ENCODE measurements at places on chromosomes 4 and X.

DNA sequence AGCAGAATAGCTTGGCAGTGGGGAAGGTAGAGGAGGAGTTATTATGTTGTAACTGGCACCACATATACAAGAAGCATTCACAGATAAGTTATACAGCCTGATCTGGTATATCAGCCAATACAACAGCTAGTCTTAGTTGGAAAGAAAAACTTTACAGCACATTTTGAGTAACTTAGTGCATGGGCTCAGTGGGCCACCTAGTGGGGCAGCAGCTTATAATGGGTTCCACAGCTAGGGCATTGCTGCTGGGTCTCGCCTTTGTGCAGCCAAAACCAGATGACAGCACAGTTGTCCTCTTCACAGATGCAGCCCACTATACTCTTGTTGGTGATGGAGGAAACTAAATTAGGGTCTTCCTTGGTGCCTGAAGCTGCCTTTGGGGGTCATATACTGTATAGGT lies 448.1 kb upstream of the RASGEF1B start:
- no peak for DNase-seq

GRCh38 chr4:136670265-136670664 lies 862.0 kb downstream of the PCDH18 start:
- no peak for DNase-seq

DNA sequence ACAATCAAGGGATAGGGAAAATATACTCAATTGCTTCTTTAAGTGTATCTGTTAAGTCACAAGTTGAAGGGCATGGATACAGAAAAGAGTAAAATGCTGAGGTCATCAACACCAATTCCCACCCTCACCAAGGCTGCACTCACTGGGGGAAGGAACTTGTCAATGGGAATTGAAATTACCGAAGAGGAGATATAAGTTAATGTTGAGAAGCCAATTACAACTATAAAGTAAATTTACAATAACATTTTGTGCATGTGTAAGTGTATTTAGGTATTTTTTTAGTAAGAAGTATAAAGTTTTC lies 255.1 kb upstream of the KCNIP4 start:
- DNase-seq = no peak

- DNase-seq = no peak
These were observed 581.4 kb downstream of the RAB28 start for GRCh38 chr4:12902735-12903134.

GRCh38 chr4:122963216-122963615 lies 40.8 kb upstream of the NUDT6 start:
- DNase-seq = no peak

- no peak for DNase-seq
These were observed 85.1 kb upstream of the SHOX start for GRCh38 chrX:545452-545885.

DNA sequence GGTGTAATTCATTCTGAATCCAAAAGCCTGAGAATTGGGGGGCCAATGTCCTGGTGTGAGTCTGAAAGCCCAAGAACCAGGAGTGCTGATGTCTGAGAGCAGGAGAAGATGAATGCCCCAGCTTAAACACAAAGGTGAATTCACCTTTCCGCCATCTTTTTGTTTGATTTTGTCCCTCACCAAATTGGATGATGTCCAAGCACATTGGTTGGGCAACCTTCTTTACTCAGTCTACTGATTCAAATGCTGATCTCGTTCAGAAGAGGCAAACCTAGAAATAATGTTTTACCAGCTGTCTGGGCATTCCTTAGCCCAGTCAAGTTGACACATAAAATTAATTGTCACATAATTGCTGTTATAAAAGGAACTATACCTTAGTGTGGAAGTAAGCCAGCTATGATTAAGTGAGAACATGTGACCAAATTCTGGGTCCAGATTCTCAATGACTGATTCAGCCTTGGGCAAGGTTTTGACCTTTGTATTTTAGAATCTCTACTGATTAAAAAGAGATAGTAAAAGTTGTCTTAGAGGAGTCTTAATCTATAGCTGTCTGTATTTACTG lies 34.5 kb upstream of the SLC4A4 start:
- no peak for DNase-seq

DNA sequence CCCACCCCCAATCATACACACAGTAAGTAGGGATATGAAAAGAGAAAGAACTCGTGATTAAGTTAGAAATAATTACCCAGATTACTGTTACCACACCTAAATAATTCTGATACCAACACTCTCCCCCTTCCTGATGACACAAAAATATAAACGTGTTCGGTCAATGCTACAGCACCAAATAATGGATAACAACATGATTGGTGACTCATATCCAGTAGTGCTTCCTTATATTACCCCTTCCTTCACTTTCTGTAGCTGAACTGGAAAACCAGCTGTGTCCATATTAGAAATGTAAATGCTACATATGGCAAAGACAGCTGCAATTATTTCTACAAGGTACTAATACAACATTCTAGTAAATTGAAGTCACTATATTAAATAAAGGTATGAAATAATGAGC lies 20.8 kb downstream of the EIF4E start:
- no peak for DNase-seq

DNA sequence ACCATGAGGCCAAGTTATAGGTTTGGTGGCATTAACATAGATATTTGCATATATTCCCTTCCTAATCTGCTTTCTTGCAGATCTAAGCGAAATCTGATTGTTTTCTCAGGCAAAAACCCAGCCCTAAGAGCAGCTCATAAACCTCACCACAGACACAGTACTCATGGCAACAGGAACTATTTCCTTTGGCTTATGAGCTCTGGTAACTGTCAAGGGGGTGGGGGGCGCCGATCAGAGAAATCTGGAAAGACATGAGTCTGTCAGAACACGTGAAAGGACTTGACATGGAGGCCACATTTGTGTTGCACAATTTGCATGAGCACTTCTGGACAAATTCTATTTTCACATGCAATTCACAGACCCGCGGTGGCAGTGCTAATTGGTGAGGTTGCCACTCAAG lies 83.7 kb downstream of the MGST2 start:
- no peak for DNase-seq

- no peak for DNase-seq
These were observed 48.9 kb upstream of the GRID2 start for GRCh38 chr4:92254767-92255442.

- peak; percentile 63 for DNase-seq
These were observed 679.9 kb downstream of the RPA4 start for GRCh38 chrX:97563531-97564133.

- DNase-seq = peak; percentile 22
These were observed 5.1 kb downstream of the MECP2 start for GRCh38 chrX:154092371-154092770.

DNA sequence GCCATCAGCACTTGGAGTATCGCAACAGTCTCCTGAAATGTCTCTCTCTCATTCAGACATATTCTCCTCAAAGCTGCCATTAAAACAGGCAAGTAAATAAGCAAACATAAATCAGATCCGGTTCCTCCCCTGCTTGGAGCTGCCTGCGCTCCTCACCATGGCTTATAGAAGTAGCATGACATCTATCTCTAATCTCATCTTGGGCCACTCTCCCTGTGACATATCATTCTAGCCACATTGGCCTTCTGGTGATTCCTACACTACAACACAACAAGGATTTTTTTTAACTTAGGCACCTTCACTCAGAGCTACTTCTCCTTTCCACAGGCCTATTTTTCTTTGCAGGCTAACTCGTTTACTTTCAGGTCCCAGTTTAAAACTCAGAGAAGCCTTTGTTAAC lies 387.9 kb downstream of the ARHGAP24 start:
- no peak for DNase-seq

DNA sequence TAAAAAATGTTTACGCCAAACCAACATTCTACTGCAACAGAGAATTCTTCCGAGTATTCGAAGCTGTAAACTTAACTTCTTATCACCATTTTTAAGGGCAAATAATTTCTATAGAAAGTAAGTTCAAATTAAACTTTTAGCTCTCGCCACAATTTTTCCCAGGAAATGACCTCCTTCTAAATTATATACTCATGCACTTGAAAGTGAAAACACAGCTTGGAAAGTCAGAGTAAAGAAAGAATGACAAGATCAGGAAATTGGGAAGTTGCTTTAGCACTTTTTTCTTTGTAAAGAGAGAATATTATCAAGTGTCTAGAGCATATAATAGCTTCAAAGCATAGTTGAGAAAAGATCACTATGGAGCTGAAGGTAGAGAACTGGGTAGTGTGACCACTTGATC lies 1.2 kb downstream of the CYBB start:
- DNase-seq = no peak

DNA sequence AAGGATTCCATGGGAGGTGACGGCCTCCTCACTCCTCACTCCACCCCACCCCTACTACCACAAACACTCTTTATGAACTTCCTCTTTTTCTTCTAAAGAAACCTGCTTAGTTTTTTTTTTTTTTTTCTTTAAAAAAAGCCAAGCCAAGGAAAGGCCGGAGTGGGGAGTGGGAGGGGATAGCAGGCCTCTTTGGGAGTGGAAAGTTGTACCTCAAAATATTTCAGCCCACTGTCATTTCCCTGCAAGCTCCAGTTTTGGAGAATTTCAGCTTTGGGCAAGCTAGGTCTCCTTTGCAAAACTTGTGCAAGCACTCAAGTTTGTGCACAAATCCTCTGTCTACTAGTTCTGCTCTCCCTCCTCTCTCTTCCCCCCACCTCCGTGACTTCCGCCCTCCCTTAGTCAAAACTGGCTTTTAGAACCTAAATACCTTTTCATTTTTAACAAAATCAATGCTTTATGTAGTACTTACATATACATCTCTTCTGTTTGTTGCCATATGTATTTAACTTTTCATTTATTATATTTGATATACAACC lies 512 bp upstream of the ANTXR2 start:
- DNase-seq = peak; percentile 34

DNA sequence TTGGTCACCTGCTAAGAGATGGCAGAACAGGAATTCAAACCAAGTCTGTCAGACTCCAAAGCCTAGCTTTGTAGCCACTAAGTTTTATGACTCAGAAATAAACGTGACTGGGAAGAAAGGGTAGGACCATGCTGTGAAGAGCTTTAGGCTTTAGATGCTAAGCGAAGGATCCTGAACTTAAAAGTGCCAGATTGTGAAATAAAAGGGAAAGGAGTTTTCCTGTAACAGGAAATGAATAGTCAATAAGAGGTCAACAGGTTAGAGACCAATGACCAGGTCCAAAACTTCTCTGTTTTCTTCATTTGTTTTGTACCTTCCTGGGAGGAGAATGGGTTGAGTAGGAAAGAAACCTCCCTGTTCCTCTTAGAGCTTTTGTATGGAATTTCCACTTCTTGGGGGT lies 98.8 kb upstream of the EOLA2 start:
- DNase-seq = no peak

GRCh38 chr4:90994851-90995574 lies 867.8 kb downstream of the CCSER1 start:
- no peak for DNase-seq

DNA sequence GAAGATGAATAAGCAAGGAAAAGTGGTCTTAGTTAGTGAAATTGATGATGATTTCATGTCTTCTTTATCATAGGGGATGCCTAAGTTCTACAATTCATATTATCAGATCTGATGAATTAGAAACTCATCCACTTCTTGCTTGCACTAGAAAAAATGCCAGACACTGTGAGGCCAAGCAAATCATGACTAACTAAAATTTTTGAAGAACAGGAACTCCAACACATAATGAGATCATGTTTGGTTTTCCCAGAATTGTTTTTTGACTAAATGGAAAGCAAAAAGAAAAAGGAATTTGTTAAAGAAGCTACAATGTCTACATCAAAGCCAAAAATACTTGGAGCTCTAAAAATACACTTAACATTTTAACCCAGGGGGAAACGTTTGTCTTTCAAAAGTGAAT lies 120.4 kb downstream of the ARSF start:
- no peak for DNase-seq

DNA sequence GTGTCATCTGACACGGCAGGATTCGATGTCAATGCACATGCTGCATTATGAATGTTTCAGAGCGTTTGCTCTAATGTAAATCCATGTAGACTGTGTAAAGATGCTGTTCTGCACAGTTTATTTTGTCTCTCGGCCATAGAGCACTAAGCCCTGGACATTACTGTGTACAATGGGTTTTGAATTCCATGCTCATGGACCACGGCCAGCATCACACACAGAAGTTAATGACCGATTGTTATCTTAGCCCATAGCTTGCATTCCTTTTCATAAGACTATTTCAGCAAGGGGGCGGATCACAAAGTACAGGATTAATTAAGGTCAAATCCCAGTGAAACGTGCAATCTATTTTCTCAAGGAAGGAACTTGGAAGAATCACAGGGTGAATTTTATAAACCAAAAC lies 286.1 kb upstream of the TENM3 start:
- DNase-seq = no peak

- DNase-seq = no peak
These were observed 116.7 kb upstream of the STOX2 start for GRCh38 chr4:183788308-183788905.

DNA sequence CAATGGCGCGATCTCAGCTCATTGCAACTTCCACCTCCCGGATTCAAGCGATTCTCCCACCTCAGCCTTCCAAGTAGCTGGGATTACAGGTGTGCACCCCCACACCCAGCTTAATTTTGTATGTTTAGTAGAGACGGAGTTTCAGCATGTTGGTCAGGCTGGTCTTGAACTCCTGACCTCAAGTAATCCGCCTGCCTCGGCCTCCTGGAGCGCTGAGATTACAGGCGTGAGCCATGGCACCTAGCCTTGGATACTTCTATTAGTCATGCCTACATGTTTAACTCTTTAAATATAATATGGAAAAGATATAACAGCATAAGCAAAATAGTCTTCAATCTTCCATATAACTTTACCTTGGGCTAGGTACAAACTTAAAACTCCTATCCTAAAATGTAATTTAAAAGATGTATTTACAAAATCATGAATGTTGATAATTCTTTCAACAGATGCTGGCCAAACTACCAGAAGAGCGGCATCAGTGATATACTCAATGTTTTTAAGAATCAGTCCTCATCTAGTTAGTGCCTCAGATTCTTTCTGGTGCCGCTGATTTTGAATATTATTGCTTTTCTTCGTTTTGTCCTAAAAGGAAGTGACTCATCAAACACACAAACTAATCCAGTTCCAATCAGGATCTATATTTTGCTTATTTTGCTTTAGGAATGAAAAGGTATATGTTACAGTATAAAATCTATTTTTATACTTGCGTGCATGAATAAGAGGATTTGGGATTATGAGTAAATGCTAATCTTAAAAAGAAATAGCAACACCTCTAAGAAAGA lies 23.7 kb downstream of the FAM241A start:
- no peak for DNase-seq

- DNase-seq = no peak
These were observed 1418.0 kb downstream of the STIM2 start for GRCh38 chr4:28278676-28279075.

DNA sequence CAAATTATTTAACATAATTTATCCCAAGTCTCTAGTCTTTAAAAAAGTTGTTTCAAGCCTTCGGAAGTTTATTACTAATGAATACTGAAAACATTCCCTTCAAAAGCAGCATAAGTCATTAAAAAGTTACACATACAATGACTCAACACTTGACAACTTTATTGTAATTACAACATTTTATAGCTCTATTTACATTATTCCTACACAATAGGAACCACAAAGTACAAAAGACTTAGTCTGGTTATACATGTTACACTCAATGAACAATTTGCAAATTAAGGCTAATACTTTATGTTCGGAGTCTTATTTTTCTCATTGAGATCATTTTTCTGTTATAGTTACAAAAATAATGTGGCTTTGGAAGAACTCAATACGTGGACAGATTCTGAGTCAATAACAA lies 114.4 kb upstream of the POF1B start:
- DNase-seq = no peak
